Vagina (tissue), 2 donors: ENCODE measurements at places on chromosomes 2 and 18.

DNA sequence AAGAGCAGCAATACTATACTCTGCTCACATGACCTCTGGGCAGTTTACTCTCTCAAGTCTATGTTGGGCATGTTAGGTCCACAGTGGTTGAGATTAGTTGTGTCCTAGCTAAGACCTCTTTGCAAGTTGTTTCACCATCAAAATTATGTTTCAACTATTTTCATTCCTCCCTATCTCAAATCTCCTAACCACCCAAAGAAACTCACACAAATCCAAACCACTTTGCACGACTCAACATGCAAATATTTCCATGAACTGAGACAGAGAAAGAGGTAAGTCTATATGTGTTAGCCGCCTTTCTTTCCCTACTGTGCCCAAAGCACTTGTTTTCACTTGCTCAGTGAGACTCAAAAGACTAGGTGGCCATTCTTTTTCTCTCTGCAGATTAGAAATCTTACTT lies 546.8 kb downstream of the TNS1 start:
- DNase-seq, result no peak

- DNase-seq, result no peak
Measured at GRCh38 chr2:239003624-239004273, 155.9 kb downstream of the TWIST2 start.

GRCh38 chr18:77897606-77898005 lies 648.0 kb downstream of the GALR1 start:
- DNase-seq, result no peak

DNA sequence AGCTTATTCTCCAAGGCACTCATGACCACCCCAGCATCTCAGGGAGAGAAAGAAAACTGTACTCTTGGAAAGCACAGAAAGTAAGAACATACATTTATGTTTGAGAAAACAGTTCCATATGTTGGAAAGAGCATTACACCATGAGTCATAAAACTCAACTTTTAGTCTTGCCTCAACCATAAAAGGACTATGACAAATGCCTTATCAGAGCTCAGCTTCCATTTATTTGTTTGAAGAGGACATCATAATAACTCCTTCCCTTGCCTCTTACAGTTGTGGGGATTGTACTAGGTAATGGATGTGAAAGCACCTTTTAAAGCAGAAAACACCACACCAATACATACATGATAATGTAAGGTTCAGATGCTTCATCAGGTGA lies 370.8 kb downstream of the LNPK start:
- DNase-seq, result no peak

- no peak for DNase-seq
Measured at GRCh38 chr2:113370478-113371091, 66.9 kb upstream of the ZNG1B start.

- DNase-seq, result peak; percentile 34
Measured at GRCh38 chr18:50627594-50628532, 68.0 kb downstream of the MAPK4 start.

DNA sequence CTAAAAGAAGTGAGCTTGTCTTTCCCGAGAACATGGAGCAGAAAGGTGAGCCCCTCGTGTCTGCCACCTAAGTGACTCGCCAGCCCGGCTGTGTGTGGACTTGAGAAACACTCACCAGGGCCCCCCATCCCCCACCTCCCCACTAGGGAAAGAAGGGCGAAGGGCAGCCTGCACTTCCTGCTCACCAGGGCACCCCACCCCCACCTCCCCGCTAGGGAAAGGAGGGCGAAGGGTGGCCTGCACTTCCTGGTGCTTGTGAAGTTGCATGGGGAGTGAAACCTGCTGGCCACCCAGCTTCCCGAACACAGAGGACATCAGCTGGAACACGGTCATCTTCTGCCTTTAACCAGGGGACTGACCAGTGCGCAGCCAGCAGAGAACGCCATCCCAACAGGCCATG lies 402.7 kb upstream of the SALL3 start:
- DNase-seq, result peak; percentile 72

DNA sequence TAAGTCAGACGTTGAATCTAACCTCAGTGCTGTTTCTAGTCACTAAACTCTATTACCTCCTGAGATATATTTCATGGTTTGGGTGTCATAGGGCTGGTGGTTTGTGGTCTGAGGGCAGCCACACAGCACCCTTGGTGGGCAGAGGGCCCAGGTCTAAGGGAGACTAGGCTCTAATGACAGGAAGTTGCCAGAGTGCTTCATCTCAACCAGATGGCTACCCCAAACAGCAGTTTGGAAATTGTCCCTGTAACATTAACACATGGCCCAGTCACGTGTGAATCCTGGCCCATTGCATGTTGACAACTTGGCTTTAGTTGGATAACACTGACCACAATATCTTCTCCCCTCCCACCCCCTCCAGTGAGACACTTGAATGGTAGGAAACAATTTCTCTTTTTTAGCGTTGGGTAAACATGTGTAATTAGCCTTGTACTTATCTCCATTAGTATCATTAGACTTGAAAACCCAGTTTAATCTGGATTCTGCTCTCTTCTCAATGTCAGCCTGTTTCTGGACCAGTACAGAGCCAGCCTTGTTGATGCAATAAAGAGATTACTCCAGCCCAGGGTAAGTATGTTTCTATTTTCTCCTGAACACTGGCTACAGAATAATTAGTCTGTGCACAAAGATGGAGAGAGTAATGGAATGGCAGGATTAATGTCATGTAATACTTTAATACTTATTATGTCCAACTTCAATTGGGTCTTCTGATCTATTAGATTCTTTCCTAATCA lies 187.8 kb upstream of the SIX3 start:
- no peak for DNase-seq

DNA sequence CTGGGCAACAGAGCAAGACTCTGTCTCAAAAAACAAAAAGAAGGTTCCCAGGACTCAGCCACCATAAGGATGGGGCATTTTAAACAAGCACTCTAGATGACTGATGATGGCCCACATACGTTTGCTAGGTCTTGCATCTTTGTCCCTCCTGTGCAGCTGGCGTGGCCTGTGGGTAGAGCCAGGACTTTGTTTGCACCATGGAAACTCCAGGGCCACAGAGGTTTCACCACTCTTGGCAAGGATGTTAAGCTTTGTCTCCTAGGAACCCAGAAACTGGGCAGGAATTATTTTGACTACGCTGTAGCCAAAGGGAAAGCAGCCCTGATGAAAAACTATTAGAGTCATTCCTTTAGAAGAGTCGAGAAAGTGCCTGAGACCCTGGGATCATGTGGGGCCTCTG lies 75.3 kb upstream of the STPG4 start:
- DNase-seq, result no peak

DNA sequence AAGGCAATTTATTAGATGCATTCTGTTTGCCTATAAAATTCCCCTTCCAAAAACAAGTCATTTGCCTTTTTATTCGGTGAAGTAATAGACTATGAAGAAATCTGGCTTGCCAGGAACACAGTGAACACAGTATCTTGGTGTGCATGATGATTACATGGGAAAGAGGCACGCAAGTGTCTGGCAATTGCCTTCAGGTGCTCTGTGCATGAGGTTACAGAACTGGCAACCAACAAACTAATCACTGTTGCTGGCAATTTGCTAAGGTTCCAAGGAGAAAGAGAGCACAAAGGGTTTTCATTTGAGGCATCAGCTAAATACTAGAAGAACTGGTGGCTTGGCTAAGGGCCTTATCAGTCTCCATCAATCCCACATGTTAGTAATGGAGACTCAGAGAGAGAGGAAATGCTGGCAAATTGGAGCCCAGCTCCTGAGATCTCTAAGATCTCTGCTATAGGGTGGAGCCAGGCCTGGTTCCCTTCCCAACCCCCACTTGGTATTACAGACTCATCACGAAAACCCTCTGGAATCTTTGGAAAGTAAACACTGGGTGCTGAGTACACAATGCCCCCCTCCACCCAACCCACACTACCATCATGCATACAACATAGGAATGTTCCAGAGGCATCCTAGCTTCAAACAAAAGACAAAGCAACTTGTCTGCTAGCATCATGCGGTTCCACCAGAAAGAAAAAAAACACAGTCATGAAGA lies 10.4 kb downstream of the RNF152 start:
- no peak for DNase-seq

GRCh38 chr2:48715956-48716355 lies 39.6 kb downstream of the LHCGR start:
- DNase-seq, result no peak

- no peak for DNase-seq
Measured at GRCh38 chr18:28112056-28112470, 64.9 kb downstream of the CDH2 start.

DNA sequence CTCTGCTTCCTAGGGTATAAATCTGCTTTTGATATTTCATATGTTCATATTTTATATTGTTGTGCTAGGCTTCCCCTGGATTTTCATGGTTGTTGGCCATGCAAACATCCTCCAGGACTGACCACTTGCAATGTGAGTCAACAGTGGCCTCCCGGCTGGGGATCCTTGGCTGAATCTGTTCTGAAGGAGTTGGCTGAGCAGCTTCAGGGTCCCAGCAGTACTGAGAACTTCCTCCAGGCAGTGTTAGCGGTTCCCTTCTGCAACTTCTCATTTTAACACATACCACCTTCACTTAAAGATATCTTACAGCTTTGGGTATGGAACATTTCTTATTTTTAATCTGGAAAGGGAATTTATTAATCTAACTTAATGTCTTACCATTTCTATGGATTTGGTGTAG lies 122.1 kb downstream of the DTNB start:
- DNase-seq, result no peak

- DNase-seq, result no peak
Measured at GRCh38 chr18:70181015-70181414, 24.5 kb downstream of the RTTN start.

DNA sequence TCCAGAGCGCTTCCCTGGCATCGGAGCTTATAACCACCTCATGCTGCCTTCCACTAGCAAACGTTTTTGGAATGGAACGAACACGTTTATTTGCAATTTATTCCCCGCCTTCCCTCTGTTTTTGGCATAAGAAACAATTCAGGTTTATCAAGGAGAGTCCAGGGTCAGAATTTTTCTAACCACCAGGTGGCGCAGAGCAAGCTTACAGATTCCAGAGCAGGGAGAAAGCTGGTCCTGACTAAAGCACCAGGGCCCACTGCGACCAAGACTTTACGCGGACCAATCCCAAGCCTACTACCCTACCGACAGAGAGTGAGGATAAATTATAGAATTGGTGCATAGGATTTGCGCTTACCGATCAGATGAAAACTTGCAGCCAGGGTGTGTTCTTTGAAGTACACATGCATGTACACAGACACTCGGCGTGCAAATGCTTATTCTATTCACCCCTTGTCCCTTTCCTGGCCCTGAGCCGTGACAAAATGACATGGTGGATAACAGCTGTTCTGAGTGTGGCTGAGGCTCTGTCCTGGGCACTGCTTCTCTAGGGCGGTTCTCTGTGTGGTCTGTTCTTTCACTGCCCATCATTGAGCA lies 34.7 kb downstream of the NAPG start:
- DNase-seq, result no peak

GRCh38 chr18:42281851-42282250 lies 326.8 kb downstream of the PIK3C3 start:
- no peak for DNase-seq

GRCh38 chr2:88187038-88187676 lies 17.0 kb downstream of the THNSL2 start:
- DNase-seq, result no peak

GRCh38 chr18:7205346-7205745 lies 25.5 kb upstream of the LRRC30 start:
- no peak for DNase-seq

DNA sequence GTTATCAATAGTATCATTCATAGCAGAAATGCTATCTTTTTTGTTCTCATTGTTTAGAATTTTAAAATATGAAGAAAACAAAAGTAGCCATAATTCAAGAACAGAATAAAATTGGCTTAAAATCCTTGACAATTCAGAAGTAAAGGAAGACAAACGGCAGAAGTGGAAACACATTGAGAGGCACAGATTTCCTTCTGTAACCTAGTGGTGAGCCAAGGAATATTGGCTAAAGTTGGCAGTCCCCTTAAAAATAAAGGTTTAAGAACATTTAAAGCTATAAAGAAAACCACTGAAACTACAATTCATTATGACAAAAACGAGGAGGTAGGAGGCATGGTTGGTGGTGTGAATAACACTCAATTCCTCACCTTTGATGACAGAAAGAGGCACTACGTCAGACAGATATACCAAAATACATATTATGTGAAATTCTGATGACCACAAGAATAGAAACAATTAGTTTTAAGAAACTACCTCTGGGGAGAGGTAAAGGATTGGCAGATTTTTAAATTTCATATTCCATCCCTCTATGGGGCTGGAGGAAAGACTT lies 42.3 kb downstream of the SFT2D3 start:
- DNase-seq, result no peak

DNA sequence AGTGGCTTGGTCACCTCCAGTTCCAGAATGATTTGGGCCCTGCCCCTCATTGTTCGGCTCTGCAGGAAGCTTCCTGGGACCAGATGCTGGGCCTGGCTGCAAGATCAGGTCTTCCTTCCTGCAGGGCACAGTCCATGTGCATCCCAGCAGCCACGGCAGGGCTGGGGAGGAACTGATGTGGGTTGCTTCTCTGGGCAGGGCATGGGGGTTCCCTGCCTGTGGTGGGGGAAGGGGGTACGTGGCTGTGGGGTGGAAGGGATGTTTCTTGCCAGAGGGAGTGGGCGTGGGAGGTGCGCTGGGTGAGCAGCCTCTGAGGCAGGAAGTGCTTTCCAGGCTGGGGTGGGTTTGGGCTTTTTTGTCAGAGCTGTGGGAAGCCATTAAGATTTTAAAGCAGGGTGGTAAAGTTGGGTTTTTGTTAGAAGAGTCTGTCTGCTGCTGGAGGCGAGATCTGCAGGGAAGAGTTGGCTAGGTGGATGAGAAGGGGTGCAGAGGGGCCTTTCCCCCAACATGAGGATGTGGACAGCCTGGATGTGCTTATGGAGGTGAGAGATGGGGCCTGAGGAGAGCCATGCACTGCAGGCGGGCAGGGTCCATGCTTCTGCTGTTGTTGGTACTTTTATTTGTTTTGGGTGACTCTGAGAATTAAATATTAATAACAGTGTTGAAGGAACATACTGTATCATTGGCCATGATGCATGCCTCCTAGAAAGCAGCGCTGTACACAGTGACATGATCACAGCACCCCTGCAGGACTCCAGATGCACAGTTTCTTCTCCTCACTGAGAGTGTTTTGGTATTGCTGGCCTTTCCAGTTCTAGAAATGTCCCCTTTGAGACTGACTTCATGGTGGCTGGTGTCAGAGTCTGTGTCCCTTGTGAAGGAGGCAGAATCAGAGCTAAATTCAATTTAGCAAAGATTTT lies 45.3 kb downstream of the DGKD start:
- DNase-seq, result no peak

DNA sequence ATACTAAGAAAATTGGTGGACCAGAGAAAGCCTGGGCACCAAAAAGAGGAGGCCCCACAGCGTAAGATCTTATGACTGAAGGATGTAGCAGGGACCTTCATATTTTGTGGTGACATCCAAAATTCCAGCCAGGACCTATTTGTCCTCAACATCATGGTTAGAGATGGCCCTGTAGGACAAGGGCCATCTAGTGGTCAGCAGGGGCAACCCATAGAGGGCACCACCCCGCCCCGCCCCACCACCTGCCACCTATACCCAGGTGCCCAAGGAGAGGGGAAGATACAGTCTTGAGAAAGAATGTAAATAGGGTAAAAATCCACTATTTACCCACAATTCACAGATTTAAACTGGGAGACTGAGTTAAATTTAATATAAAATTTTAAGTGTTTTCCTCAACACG lies 59.6 kb upstream of the TMEM163 start:
- DNase-seq, result peak; percentile 37
